NCI-H2171 (cell line): ENCODE measurements at places on chromosomes 1 and 21.

DNA sequence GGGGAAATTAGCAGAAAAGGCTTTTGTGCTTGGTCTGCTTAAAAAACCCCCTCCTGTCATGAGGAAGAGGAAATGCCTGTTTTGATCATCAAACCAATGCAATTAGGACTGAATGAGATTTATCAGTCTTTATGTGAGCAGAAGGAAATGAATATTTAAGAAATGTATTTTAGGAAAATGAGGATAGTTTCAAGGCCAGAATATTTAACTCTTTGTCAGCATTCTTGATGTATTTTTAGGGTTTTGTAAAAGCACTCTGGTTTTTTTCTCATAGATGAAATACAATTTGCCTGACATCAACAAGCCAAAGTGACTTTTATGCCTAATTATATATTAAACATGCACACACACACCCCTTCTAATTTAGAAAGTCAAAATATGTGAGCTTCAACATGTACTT lies 213.8 kb downstream of the GRIK1 start:
- no peak for DNase-seq

DNA sequence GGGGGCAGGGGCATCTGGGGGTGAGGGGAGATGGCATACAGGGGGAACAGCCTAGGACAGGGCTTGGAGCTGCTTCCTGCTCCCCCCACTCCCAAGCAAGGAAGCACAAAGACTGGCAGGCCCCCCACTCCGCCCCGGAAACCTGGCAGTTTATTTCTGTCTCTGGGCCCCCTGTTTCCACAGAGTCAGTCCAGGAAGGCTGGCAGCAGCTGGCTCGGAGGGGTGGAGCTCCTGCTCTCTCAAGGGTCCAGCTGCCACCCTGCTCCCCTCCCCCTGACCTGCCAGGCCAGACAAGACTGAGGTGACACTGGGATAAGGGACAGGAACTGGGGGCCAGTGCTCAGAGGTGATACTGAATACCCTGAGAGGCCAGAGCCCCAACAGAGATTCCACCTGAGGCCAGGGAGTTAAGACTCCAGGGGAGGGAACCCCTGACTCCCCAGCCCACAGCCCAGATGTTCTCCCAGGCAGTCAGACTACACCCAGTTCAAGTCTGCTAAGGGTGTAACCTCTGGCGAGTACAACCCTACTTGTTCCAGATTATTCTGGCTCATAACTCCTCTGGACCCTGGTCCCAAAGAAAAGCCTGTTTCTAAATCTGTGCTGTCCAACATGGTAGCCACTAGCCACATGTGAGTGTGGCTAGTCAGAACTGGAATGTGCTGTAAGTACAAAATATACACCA lies 26.3 kb downstream of the AHDC1 start:
- DNase-seq: peak; percentile 32

DNA sequence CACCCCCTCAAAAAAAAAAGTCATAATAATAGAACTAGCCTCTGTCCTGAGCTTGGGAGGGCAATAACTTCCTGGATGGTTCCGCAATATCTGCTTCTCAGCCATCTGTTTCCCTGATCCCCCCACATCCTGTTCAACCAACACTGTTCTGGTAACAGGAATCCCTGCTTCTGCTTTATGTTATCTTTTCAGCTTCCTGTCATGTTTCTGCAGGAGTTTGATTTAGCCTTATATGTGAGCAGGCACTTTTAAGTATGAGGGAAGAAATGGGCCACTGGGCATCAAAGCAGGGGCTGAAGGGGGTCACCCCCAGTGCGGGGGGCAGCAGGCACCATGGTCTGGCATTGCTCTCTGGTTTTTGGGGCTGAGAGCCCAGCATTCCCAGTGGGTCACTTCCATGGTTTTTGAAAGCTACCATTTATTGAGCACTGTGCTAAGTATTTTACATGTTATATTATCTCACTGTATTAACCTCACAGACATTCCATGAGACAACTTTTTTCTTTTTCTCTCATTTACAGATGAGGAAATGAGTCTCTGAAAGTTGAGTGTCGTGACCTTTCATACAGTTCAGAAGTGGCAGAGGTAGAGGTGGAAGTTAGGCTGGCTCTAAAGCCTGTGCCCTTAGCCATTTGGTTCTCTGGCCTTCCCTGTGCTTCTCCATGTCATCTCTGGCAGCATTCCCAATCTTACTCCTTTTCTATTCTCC lies 61.9 kb downstream of the DNTTIP2 start:
- DNase-seq: no peak

DNA sequence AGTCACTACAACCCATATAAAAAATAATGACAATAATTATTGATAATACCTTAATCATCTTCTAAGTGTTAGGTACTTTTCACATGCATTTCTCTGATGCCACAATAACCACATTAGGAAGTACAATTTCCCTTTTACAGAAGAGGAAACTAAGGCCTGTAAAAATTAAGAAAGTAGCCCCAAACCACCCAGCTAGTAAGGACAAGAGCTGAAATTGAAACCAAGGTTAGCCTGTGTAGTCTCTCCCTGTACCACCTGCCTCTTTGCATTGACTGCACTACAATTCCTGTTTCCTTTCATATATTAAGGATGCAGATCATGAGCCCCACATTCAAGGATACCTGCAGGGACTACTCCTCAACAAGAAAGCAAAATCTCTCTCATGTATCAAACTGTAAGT lies 288.8 kb downstream of the GPATCH2 start:
- DNase-seq: no peak

DNA sequence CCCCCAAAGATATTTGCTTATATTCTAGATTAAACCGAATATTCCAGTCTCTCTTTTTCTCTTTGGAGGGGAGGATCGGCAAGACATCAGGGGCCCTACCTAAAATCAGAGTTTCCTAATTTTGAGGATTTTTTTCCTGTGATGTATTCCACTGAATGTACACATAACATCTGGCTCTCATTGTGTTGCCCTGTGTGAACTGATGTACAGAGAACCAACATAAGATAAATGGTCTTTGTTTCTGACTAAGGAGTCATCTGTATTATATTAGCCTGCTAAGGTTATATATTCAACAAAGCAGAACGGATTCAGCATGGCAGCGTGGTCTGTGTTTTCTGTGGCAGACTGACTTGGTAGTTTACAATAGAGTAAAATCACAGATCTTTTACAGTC lies 114.8 kb upstream of the NCAM2 start:
- DNase-seq: no peak

DNA sequence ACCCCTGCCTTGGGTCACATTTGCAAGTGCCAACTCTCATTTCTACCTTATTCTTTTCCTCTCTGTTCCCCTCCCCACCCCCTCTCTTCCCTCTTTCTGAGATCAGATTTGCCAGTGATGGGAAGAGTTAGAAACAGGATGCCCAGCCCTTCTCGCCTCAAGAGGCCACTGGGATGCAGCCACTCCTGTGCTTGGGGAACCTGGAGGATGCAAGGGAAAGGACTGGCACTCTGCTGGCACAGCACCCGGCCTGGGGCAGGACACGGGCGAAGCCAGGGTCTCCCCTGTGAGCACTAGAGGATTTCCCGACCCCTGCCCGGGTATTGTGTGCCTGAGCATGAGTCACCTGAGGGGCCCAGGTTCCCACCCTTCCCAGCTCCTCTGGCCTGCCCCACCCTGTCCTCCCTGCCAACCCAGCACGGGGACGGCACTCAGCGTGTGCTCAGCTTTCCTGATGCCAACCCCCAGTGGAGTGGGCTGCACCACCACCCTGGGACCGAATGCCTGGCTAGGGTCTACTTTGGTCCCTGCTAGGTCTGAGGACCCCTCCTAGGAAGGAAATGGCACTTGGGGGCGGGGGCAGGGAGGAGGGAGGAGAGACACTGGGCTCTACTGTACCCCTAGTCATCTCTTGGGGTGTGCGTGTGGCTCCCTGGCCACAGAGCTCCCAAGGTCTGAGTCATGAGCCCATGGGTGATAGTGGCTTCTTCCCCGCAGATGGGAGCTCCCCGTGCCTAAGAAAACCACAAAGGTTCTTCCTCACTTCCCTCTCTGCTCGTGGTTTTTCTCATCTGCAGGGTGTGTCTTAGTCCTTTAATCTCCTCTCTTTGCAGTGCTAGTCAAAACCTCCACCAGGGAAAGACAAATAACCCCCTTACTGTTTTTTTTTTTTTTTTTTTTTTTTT lies 12.4 kb downstream of the LMNA start:
- no peak for DNase-seq

DNA sequence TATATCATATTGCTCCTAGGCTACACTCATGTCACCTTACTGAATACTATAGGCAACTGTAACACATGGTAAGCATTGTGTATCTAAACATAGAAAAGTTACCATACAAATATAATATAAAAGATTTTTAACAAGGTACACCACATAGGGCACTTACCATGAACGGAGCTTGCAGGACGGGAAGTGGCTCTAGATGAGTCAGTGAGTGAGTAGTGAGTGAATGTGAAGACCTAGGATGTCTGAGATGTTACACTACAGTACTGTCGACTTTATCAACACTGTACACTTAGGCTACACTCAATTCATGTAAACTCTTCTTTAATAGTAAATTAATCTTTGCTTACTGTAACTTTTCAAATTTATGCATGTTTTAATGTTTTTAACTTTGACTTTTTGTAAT lies 81.0 kb upstream of the PLD5 start:
- no peak for DNase-seq

- DNase-seq: no peak
These were observed 569 bp upstream of the WARS2 start for GRCh38 chr1:119141020-119141424.

- no peak for DNase-seq
These were observed 156.4 kb downstream of the PATJ start for GRCh38 chr1:61898658-61899057.

DNA sequence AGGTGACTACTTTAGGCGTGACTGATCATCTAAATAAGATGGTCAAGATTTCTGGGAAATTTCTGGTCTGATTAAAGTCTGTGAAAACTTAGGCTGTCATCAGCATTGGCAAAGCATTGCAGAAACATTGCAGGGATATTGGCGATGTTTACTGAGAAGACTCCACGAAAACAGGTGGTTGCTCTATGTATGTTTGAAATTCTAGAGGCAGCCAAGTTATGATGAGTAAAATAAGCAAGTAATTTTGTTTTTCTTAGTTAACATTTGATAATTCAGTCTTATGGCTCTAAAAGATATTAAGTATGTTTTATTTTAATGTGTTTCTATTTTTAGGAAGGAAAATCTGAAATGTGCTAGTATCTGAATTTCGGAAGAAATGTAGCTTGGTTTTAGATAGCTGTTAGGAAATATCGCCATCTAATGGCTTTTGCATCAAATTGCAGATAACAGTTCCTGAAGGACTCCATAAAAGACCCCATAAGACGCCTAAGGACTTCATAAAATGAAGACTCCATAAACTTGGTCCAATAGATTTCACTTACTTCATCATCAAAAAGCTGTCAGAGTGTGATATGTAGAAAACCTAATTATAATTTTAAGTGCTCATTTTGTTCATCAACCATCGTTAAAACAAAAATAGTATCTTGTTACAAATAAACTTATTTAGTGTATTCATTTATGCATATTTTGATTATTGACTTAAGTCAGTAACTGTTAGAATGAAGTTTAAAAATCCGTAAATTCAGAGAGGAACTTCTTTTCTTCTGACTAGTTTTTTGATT lies 344.6 kb downstream of the RYR2 start:
- DNase-seq: peak; percentile 28

GRCh38 chr1:5343256-5344020 lies 648.8 kb downstream of the NPHP4 start:
- no peak for DNase-seq

DNA sequence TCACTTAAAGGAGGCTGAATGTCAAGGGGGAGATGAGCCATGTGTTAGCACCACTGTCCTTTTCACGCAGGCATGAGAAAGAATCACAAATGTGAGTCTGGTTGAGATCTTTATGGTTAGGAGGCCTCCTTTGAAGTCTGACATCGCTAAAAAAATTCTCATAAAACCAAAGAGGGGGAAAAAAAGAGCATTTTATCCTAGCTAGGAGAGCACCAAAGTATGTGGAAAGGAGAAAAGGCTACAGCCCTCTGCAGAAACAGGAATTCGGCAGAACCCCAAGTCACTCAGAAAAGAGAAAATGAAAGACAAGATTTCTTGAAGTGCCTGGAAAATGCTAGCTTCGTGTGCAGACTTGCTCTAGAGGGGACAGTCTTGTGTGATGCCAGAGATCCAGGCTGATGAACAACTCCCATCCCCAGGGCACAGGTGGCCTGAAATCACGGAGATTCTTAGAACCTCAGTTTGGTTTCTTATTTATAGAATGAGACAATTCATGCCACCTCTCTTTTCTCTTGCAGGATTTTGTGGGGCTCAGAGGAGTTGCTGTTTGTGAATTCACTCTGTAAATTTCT lies 61.5 kb downstream of the RUNX1 start:
- DNase-seq: no peak

DNA sequence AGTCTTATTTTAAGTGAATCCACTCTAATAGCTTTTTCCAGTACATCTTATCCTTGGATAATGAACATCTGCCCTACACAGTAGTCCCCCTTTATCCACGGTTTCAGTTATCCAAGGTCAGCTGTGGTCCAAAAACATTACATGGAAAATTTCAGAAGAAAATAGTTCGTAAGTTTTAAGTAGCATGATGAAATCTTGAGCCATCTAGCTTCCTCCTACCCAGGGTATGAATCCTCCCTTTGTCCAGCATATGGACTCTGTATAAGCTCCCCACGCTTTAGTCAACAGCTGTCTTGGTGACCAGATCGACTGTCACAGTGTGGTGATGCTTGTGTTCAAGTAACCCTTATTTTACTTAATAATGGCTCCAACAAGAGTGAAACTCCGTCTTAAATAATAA lies 2.6 kb downstream of the GLRX2 start:
- DNase-seq: no peak

GRCh38 chr1:89942825-89943658 lies 51.9 kb upstream of the ZNF326 start:
- DNase-seq: no peak

DNA sequence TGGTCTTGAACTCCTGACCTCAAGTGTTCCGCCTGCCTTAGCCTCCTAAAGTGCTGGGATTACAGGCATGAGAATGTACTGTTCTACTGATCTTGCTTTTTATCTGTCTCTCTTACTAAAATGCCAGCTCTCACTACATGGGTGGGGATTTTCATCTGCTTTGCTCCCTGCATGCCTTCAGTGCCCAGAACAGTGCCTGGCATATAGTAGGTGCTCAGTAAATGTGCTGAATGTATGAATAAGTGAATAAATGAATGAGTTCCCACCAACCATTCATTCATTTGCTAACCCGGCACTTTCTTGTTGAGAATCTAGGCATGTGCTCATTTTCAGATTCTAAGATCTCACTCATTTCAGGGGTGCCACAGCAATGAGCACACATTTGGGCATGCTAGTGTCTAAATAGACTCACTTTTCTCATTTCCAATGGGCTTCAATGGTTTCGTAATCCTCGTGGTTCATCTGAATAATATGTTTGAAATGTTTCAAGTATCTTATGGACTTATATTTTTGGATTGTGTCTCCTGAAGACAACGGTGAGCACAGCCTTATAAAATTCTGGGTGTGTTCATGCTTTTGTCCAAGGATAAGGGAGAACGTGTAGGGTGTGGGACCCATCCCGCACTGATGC lies 7.6 kb downstream of the DHRS3 start:
- no peak for DNase-seq

GRCh38 chr1:42935971-42936308 lies 22.7 kb downstream of the SLC2A1 start:
- no peak for DNase-seq

- no peak for DNase-seq
These were observed 107.3 kb upstream of the ADGRL4 start for GRCh38 chr1:79113836-79114235.
